SJCRH30 (cell line): ENCODE measurements at places on chromosomes 7 and 10. TPM values are rescaled to one million over a fixed set of nuclear protein-coding genes. Genes with fewer than 3 reads are reported as not detected.

GRCh38 chr7:121913947-121914675 lies 41.1 kb downstream of the PTPRZ1 start:
- H3K27me3 ChIP-seq, result no peaks in the 10 kb centered on the region
- H3K4me1 ChIP-seq, result no peaks in the 10 kb centered on the region; the same call in 1 of the 2 replicates
- H3K4me3 ChIP-seq, result no peak overlapping the region
- no peaks in the 10 kb centered on the region for H3K36me3 ChIP-seq
- no peak for DNase-seq

GRCh38 chr7:50502001-50502684 lies 52.0 kb upstream of the FIGNL1 start:
- H3K4me1 ChIP-seq, result no peaks in the 10 kb centered on the region; the same call in 1 of the 2 replicates
- H3K36me3 ChIP-seq, result no peaks in the 10 kb centered on the region
- DNase-seq, result peak; percentile 45
- H3K4me3 ChIP-seq, result no peak overlapping the region

- H3K36me3 ChIP-seq, result no peaks in the 10 kb centered on the region
- no peak overlapping the region for H3K4me3 ChIP-seq
- no peaks in the 10 kb centered on the region for H3K27me3 ChIP-seq
- no peaks in the 10 kb centered on the region for H3K4me1 ChIP-seq
Observed at GRCh38 chr10:22874189-22874854, 53.5 kb upstream of the ARMC3 start.

DNA sequence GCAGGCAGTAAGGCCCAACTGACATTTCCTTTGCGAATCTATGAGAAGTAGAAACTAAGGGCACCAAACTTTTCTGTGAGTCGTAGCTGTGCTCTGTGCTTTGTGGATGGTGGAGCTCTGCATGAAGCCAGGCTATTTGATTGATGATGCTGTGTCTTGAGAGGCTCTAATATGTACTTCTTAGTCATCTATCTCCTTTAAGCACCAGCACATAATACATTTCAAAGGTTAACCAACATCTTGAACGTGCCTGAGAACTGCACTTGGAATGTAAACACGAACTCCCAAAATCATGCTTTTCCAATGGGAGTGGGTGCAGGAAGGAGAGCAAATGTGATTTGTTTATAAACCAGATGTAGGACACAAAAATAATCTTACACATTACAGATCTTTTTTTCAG lies 411.6 kb downstream of the PARD3 start:
- no peak overlapping the region for H3K4me3 ChIP-seq
- no peak overlapping the region for H3K27ac ChIP-seq
- no peaks in the 10 kb centered on the region for H3K27me3 ChIP-seq
- DNase-seq, result no peak

Gene DENND2A
- total RNA-seq, result 9.2 and 10.7 TPM in 2 replicates

Gene VSTM4
- total RNA-seq, result 7.1 and 7.2 TPM in 2 replicates

GRCh38 chr7:144508702-144509101 lies 105.2 kb upstream of the NOBOX start:
- H3K27ac ChIP-seq, result no peak overlapping the region
- no peak for DNase-seq
- H3K4me3 ChIP-seq, result no peak overlapping the region

Gene EGR2
- 0.71 and 1.3 TPM in 2 replicates for total RNA-seq

Gene COL28A1
- total RNA-seq, result 0.02 and 0.03 TPM in 2 replicates

- H3K4me3 ChIP-seq, result no peak overlapping the region
- no peak for DNase-seq
- H3K27ac ChIP-seq, result no peak overlapping the region
- no peaks in the 10 kb centered on the region for H3K27me3 ChIP-seq
- peaks cover 13% of the 10 kb centered on the region; the same call in 1 of the 2 replicates for H3K4me1 ChIP-seq
Observed at GRCh38 chr7:127786184-127786583, 134.2 kb downstream of the SND1 start.

Gene H2BK1
- not detected in 2 replicates for total RNA-seq

DNA sequence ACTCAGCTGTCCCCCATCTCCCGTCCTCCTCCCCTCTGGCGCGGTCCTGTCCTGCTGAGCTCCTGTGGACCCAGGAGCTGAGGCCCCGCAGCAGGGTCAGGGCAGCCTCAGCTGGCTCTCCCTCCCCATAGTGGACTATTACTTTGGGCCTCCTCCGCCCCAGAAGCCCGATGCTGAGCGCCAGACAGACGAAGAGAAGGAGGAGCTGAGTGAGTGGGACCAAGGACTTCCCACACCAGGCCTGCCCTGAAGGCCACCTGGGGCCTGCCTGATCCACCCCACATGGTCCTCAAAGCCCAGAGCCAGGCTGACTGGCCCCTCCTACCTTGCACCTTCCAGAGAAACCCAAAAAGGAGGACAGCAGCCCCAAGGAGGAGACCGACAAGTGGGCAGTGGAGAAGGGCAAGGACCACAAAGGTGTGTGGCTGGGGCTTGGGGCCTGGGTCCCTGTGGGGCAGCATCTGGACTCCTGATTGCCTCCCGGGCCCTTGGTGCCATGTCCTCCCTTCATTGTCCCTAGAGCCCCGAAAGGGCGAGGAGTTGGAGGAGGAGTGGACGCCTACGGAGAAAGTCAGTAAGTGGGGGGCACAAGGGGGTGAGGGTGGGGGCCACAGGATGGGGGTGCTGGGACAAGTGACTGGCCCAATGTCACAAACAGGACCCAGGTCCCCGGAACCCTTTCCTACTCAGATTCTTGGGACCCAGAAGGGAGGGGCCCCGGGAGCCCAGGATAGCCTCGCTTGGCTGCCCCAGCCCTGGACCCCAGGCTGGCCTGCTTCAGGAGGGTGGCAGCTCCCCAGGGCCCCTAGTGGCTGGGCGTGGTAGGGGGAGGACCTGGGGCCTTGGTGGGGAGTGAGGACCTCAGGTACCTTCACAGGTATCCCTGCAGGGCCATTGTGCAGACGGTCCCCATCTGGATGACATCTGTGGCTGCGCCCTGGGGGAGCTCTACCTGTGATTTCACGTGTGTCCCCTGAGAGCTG lies 4.9 kb downstream of the AEBP1 start:
- no peak for DNase-seq
- no peak overlapping the region for H3K27ac ChIP-seq
- no peak overlapping the region for H3K4me3 ChIP-seq
- H3K27me3 ChIP-seq, result no peaks in the 10 kb centered on the region
- peaks cover 20% of the 10 kb centered on the region for H3K36me3 ChIP-seq

Gene GIMAP1
- total RNA-seq, result not detected in 2 replicates

GRCh38 chr7:106866298-106867281 lies 1.5 kb downstream of the PIK3CG start:
- no peak overlapping the region for H3K27ac ChIP-seq
- DNase-seq, result no peak
- H3K4me3 ChIP-seq, result no peak overlapping the region
- no peaks in the 10 kb centered on the region for H3K27me3 ChIP-seq
- H3K36me3 ChIP-seq, result no peaks in the 10 kb centered on the region
- no peaks in the 10 kb centered on the region for H3K4me1 ChIP-seq

DNA sequence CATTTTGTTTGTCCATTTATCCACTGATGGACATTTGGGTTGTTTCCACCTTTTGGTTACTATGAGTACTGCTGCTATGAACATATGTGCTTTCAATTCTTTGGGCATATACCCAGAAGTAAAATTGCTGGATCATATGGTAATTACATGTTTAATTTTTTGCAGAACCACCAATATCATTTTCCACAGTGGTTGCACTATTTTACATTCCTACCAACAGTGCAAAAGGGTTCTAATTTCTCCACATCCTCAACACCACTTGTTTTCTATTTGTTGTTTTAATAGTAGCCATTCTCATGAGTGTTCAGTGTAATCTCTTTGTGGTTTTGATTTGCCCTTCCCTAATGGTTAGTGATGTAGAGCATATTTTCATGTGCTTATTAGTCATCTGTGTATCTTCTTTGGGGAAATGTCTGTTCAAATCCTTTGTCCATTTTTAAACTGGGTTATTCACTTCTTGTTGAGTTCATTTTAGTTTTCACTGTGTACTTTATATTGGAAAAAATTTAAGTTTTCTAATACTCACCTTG lies 101.9 kb downstream of the HIBADH start:
- no peaks in the 10 kb centered on the region for H3K4me1 ChIP-seq
- H3K27ac ChIP-seq, result no peak overlapping the region
- no peak overlapping the region for H3K4me3 ChIP-seq
- H3K27me3 ChIP-seq, result no peaks in the 10 kb centered on the region

DNA sequence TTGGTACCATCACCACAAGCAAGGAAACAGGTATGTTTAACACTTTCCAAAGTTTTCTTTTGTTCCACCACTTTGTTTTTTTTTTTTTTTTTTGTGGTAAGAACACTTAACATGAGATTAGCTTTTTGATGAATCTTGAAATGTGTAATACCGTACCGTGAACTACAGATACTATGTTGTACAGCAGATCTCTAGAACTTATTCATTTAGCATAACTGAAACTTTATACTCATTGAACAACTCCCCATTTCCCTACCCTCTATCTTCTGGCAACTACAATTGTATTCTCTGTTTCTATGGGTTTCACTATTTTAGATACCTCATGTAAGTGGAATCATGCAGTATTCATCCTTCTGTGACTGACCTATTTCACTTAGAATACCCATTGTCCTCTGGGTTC lies 162.7 kb upstream of the ITGB1 start:
- no peaks in the 10 kb centered on the region for H3K27me3 ChIP-seq
- no peak for DNase-seq
- peaks cover 13% of the 10 kb centered on the region for H3K4me1 ChIP-seq
- H3K4me3 ChIP-seq, result no peak overlapping the region
- H3K27ac ChIP-seq, result no peak overlapping the region

Gene SPDYE11
- not detected in 2 replicates for total RNA-seq

Gene AGAP5
- total RNA-seq, result 2.2 and 2.7 TPM in 2 replicates

GRCh38 chr7:26292768-26293560 lies 1.3 kb downstream of the SNX10 start:
- no peak overlapping the region for H3K27ac ChIP-seq
- H3K27me3 ChIP-seq, result 0 out of 2 replicates have a peak, but pooled peaks cover 3% of the 10 kb centered on the region
- no peaks in the 10 kb centered on the region for H3K36me3 ChIP-seq
- H3K4me1 ChIP-seq, result no peaks in the 10 kb centered on the region
- no peak for DNase-seq

DNA sequence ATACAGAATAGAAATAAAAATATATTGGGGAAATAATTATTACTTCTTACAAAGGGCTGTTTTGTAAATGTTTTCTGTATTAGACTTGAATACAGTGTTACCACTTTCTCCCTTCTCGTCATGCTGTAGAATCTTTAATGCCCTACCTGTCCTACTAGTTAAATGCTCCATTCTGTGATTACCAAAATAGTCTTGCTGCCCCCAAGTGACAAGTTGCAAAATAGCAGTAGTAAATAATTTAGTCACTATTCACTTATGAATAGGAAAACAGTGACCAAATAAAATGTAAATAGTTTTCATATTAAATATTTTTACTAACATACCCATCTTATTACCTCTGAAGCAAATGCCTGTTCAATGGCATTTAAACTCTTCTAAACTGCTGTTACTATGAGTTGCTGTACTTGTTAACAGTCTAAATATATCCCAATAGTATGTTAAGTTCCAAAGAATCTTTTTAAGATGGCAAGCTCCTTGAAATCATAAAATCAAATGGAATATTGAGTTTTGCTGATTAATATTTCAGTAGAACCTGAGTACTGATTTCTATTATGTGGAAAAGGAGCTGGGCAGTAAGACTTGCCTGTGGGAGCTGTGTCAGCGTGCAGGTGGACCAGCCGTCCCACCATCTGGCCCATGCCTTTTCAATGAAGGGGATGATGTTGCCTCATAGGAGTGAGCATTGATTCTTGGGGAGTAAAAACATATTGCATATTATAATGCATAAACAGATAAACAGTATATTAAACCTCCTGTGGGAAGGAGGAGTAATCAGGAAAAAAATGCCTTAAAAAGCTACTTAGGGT lies 18.1 kb upstream of the OIT3 start:
- H3K36me3 ChIP-seq, result peaks cover 27% of the 10 kb centered on the region
- no peaks in the 10 kb centered on the region for H3K27me3 ChIP-seq
- H3K4me1 ChIP-seq, result no peaks in the 10 kb centered on the region
- peak; percentile 50 for DNase-seq
- H3K27ac ChIP-seq, result no peak overlapping the region
- no peak overlapping the region for H3K4me3 ChIP-seq

- DNase-seq, result no peak
- H3K36me3 ChIP-seq, result no peaks in the 10 kb centered on the region
- H3K4me1 ChIP-seq, result peaks cover 7% of the 10 kb centered on the region
- H3K27ac ChIP-seq, result no peak overlapping the region
Observed at GRCh38 chr10:29865700-29866355, 193.6 kb downstream of the JCAD start.

Gene MGAM2
- total RNA-seq, result 0.89 and 1.1 TPM in 2 replicates

- H3K27ac ChIP-seq, result no peak overlapping the region
- no peaks in the 10 kb centered on the region for H3K4me1 ChIP-seq
- H3K36me3 ChIP-seq, result no peaks in the 10 kb centered on the region
- no peak for DNase-seq
Observed at GRCh38 chr7:101255796-101256195, 10.9 kb upstream of the FIS1 start.

DNA sequence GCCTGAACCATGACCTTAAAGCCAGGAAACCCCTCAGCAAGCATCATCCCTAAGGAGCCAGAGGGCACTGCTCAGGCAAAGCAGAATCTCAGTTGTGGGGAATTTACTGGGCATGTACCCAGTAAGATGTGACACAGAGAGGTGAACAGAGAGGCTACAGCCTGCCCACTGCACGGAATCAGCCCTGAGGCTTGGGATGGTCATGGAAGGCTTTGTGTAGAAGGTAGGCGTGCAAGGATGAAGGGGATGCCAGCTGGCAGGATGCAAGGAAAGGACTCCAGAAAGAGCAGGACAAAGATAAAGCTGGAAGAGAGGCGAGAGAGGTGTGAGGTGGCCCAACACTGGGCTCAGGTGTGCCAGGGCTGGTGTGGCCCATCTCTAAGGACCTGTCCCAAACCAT lies 2.4 kb upstream of the AIFM2 start:
- H3K27me3 ChIP-seq, result no peaks in the 10 kb centered on the region
- H3K27ac ChIP-seq, result no peak overlapping the region
- no peak for DNase-seq
- no peaks in the 10 kb centered on the region for H3K36me3 ChIP-seq
- 0 out of 2 replicates have a peak, but pooled peaks cover 2% of the 10 kb centered on the region for H3K4me1 ChIP-seq

- H3K4me3 ChIP-seq, result no peak overlapping the region
- H3K27me3 ChIP-seq, result no peaks in the 10 kb centered on the region
- DNase-seq, result no peak
- H3K27ac ChIP-seq, result no peak overlapping the region
Observed at GRCh38 chr7:81883801-81884393, 114.0 kb upstream of the HGF start.

Gene GPR158
- 6.7 and 6.8 TPM in 2 replicates for total RNA-seq

Gene FAM24B
- 11.2 and 19.9 TPM in 2 replicates for total RNA-seq

GRCh38 chr10:52566471-52567246 lies 205.9 kb downstream of the MBL2 start:
- H3K4me3 ChIP-seq, result no peak overlapping the region
- H3K4me1 ChIP-seq, result no peaks in the 10 kb centered on the region
- peak; percentile 39 for DNase-seq
- H3K27me3 ChIP-seq, result no peaks in the 10 kb centered on the region
- H3K27ac ChIP-seq, result no peak overlapping the region
- H3K36me3 ChIP-seq, result no peaks in the 10 kb centered on the region

- H3K27ac ChIP-seq, result no peak overlapping the region
- no peak overlapping the region for H3K4me3 ChIP-seq
- peak; percentile 85 for DNase-seq
- no peaks in the 10 kb centered on the region for H3K36me3 ChIP-seq
- peaks cover 8% of the 10 kb centered on the region; the same call in 1 of the 2 replicates for H3K4me1 ChIP-seq
- no peaks in the 10 kb centered on the region for H3K27me3 ChIP-seq
Observed at GRCh38 chr7:81469869-81470723, 299.8 kb downstream of the HGF start.
